ENCODE measurements at places on chromosomes 4 and X. TPM values are rescaled to one million over a fixed set of nuclear protein-coding genes. Genes with fewer than 3 reads are reported as not detected.

The NONO gene
- total RNA-seq: 417 TPM

The MAGED4B gene
- not detected for total RNA-seq

GRCh38 chr4:42458657-42459056 lies 61.4 kb downstream of the SHISA3 start:
- H3K36me3 ChIP-seq: peaks cover 3% of the 10 kb centered on the region
- no peaks in the 10 kb centered on the region for H3K27me3 ChIP-seq
- peaks cover 5% of the 10 kb centered on the region for H3K4me1 ChIP-seq
- no peak overlapping the region for H3K4me3 ChIP-seq

DNA sequence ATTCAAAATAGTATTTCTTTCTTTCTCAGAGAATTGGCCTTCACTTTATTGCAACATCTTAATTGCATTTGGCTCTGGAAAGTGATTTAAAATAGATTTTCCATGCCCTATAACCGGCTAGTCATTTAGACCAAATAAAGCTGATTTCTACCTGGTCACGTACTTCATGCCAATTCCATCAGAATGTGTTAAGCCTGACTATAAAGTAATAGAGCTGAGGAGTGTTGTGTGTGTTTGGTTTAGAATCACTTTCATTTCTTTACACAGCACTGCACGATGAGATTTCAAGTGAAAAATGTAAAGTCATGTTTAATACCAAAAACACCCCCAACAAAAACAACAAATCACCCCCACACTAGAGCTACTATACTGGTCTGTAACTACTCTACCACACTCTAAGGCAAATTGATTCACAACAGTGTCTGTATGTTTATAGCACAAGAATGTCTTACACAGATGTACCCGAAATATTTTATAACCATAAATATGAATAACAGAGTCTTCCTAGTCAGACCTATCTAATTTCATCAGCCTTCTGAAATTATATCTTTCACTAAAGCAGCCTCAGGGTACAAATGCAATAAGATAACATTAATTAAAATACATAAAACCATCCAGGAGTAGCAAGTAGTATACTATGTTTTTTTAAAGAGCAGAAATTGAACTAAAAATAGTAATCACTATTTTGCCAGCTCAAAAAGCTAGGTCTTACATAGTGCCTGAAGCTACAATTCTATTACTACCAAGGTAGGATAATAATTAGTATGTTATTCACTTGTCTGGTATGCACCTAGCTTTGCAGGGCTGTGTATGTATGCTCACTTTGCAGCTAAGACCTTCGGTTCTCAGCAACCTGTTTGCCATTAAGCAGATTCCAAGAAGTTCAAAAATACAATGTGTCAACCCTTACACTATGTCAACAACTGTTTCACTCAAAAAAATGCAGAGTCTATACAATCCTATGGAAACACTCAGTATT lies 28.4 kb downstream of the APBB2 start:
- H3K27me3 ChIP-seq: no peaks in the 10 kb centered on the region
- peak overlapping the region; percentile 72 for H3K27ac ChIP-seq
- no peak for DNase-seq
- H3K36me3 ChIP-seq: no peaks in the 10 kb centered on the region
- peak overlapping the region; percentile 56 for H3K4me3 ChIP-seq

DNA sequence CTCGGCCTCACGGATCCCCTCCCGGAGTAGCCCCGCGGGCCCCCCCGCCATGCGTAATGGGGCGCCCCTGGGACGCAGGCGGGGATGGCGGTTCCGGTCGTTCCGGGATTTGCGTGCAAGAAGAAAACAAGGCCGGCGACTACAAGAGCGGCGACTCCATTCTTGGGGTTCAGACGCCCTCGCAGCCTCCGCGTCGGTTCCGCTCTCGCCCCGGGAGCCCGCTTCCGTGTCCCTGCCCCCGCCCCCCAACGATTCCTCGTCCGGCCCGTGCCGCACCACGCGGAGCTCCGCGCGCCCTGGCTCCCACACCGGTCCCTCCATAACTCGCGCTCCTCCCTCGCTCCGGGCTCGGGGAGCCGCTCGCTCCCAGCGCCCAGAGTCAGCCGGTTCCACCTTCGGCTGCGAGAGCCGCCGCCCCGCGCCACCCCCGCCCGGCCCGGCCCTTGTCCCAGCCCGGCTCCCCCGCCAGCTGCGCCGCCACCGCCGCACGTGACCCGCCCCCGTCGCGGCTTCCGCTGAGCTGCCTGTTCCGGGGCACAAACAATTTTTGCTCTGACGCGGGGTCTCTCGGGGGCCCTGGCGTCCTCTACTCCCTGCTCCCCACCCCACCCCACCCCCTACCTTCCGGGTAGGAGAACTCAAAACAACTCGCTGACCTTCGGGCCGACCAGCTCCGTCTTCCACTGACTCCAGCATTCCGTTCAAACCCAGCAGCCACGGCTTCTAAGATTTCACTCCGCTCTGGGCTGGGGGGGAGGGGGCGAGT lies 78.8 kb upstream of the BCOR start:
- peak overlapping the region; percentile 63 for H3K4me3 ChIP-seq
- H3K36me3 ChIP-seq: no peaks in the 10 kb centered on the region
- H3K27ac ChIP-seq: peak overlapping the region; percentile 96

GRCh38 chr4:120874792-120875774 lies 47.4 kb downstream of the PRDM5 start:
- no peaks in the 10 kb centered on the region for H3K4me1 ChIP-seq
- no peak overlapping the region for H3K4me3 ChIP-seq
- DNase-seq: no peak
- H3K27ac ChIP-seq: no peak overlapping the region

- DNase-seq: no peak
- no peaks in the 10 kb centered on the region for H3K36me3 ChIP-seq
- no peaks in the 10 kb centered on the region for H3K4me1 ChIP-seq
- H3K4me3 ChIP-seq: no peak overlapping the region
These were observed 371.7 kb downstream of the BCOR start for GRCh38 chrX:39725928-39726619.

GRCh38 chr4:72283357-72283756 lies 251.6 kb downstream of the NPFFR2 start:
- H3K4me1 ChIP-seq: no peaks in the 10 kb centered on the region
- no peaks in the 10 kb centered on the region for H3K36me3 ChIP-seq
- no peaks in the 10 kb centered on the region for H3K27me3 ChIP-seq
- H3K27ac ChIP-seq: no peak overlapping the region
- H3K4me3 ChIP-seq: no peak overlapping the region

DNA sequence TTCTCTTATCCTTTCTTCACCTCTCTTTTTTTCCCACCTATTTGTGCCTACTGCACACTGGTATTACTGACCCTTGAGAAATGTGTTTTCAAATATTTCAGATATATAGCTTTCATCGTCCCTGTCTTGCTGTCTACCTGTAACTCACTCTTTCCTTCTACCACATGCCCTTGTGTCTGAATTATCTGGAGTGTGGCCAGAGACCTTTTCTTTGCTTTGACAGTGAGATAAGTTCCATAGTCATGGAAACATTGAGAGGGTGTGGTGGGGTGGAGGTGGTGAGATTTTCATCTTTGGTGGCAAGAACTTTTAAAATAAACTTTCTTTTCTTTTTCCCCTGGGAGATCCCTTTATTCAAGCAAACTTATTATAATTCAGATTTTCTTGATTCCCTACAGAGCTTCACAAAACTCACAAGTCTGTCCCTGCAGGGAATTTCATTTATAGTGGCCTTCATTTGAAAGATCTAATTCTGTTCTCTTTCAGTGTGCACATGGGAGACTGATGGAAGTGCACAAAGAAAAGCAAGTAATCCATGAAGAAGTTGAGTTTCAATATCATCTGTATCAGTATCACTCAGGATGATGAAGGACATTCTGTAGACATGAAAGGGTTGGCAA lies 95.7 kb downstream of the SH2D1A start:
- H3K36me3 ChIP-seq: no peaks in the 10 kb centered on the region
- H3K4me1 ChIP-seq: no peaks in the 10 kb centered on the region
- no peaks in the 10 kb centered on the region for H3K27me3 ChIP-seq
- DNase-seq: no peak
- no peak overlapping the region for H3K4me3 ChIP-seq
